DMS153 (cell line): ENCODE measurements at places on chromosomes 1 and 21.

DNA sequence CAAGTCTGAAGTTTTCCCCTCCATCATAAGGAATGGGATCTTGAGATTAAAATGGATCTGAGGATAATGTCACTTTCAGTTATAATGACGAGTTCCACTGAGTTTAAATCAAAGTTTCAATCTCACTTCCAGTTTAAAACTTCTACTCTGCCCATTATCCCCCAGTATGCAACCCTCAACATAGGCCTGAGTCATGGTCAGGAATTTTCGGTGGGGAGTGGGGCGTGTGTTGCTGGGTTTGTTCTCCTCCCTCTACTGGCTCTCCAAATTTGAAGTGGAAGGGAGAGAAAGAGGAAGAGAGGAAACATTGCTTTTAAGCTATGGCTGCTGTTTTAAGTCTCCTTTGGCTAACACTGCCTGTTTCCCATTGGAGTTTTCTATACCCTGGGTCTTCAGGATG lies 152.9 kb downstream of the TM2D1 start:
- no peak for DNase-seq

DNA sequence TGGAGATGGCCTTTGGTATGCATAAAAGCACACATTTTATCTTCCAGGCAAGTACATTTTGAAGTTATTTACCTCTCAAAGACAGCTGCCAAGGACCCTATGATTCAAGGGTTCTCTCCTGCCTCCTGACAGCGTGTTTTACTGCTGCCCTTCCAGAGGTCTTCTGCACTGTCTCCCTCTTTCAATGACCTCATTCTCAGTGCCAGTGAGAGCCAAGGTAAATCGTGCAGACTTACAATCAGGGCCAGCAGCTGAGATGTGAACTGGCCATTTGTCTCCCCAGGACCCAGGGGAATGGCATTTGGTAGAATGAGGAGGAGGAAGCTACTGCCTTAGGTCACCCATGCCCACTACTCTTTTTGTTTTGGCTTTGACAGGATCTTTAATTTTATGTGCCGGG lies 84.2 kb upstream of the FGGY start:
- no peak for DNase-seq

DNA sequence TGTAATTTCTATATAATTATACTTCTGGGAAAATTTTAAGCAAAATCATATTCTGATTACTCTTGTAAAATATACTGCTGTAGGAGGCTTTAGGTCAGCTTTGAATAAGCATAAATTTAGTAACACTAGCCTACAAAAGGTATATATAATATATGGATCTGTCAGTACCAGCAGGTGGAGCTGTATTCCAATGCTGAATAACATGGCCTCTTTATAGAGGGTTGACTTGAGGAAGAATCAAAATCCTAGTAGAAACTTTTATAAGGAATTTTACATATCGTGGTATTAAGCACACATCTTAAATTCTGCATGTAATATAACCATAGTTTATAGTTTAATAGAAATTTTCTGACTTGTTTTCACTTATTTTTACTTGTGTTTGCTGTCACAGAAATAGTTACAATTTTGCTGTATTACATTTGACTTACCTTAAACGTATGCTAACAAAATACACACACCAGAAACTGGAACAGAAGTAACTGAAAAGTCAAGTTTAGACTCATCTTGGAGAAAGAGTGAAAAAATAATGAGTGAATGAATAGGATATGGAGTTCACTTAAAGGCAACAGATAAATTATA lies 79.3 kb downstream of the HMCN1 start:
- DNase-seq: peak; percentile 27

- no peak for DNase-seq
These were observed 10.1 kb upstream of the RABGAP1L start for GRCh38 chr1:174149216-174149615.

- no peak for DNase-seq
These were observed 78.4 kb upstream of the RGS21 start for GRCh38 chr1:192238421-192238820.

DNA sequence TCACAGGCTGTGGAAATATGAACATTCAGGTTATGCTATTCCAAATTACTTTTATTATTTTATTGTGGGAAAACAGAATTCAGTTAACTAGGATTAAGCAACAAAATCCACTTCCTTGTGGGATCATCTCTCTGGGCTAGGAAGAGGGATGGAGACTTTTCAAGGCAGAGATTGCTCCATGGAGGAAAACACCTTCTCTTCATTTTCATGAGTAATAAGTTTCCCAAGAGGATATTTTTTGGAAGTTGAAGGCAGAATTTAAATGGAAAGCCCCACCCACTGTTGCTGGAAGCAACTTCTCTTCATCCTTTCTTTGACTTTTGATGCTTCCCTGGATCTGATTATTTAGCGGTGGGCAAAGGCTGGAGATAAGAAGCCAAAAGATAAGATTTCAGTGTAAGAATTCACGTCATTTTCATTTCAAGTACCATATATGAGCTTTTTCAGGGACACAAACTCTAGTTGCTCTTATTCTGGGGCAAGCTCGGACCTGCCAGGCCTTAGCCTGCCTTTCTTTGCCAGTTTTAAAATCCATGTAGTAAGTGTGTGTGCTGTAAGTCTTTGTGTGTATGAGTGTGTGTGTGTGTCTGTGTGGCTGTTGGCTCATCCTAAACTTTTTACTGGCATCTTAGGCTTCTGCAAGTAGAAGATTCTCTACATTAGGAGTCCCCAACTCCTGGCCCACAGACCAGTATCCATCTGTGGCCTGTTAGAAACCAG lies 11.7 kb upstream of the IL24 start:
- DNase-seq: no peak

DNA sequence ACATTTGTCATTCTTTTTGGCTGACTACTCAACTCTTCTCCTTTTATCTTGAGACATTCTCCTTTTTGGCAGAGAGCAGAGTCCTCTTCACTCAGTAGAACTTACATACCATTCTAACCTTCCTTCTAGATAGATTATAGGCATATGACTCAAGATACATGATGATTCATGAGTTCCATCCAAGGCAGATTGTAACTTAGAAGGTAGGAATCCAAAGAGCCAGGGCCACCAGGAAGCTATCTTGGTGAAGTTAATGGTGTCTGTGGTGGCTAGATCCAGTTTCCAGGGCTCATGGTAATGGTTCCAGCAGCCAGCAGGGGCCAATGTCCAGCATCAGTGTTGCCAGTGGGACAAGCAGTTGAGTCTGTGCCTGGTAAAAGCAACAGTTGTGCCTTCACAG lies 76.1 kb upstream of the KIAA0040 start:
- no peak for DNase-seq

- no peak for DNase-seq
These were observed 42.4 kb downstream of the AKNAD1 start for GRCh38 chr1:108814343-108815125.

GRCh38 chr1:159239551-159240220 lies 35.0 kb downstream of the ACKR1 start:
- no peak for DNase-seq

DNA sequence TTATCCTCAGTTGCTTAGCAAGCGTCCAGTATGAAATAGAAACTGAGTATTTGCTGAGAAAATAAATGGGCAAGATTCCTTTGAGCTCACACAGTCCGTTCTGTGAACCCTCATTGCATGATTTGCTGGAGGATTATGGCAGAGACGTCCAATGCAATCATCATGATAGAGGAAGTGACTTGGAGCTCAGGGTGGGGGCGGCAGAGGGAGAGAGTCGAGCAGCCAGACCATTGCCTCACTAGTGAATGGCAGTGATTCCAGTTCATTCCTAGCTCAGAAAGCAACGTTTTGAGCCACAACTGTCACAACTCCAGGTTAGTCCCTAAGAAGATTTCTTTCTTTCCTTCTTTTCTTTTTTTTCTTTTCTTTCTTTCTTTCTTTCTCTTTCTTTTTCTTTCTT lies 27.5 kb upstream of the COL9A2 start:
- no peak for DNase-seq

- no peak for DNase-seq
These were observed 29.0 kb downstream of the TRIM11 start for GRCh38 chr1:228377664-228378089.

DNA sequence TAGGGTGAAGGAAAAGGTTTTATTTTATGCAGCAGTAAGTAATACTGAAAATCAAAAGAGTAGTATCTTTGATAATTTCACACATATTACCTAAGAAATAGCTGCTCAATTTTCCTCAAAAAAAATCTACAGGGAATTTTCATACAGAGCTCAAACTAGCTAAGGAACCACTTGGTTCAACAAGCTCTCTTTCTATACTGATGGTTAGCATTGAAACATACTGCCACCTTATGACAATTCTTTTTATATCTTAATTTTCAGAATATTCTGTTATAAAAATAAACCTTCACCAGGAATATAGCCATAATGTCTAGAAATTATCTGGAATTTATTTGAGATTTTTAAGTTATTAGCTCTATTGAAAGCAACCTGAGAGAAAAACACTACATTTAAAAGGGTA lies 142.1 kb downstream of the DPYD start:
- no peak for DNase-seq

DNA sequence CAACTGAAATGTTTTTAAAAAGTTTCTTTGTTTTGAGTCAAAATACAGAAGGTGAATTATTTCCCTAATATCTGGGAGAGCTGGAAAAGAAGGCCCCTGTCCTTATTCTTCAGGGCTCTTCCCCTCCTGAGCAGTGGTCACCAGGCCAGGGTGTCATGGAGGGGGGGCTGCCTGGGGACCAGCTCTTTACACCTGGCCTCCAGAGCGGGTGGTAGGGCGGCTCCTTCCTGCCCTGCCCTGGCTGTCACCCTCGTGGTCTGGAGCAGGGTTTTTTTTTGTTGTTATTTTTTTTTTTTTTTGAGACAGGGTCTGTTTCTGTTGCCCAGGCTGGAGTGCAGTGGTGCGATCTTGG lies 6.6 kb downstream of the SKI start:
- DNase-seq: no peak

- no peak for DNase-seq
These were observed 32.5 kb downstream of the TRABD2B start for GRCh38 chr1:47964636-47965035.

DNA sequence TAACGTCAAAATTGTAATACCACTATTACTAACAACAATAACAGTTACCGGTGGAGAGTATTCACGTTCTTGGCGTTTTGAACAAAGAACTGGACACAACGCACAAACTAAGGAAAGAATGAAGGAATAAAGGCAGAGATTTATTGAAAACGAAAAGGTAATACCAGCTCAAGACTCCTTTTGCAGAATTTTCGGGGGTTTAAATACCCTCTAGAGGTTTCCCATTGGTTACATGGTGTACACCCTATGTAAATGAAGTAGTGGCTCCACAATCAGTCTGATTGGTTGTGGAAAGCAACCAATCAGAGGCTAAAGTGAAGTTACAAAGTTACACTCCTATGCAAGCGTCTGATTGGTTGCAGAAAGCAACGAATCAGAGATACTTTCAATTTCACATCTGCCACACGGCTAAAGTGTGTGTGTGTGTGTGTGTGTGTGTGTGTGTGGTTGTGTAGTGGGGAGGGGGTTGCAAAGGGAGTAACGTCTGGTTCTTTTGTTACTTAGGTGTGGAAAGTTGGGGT lies 1.1 kb upstream of the GTF2B start:
- DNase-seq: peak; percentile 97

DNA sequence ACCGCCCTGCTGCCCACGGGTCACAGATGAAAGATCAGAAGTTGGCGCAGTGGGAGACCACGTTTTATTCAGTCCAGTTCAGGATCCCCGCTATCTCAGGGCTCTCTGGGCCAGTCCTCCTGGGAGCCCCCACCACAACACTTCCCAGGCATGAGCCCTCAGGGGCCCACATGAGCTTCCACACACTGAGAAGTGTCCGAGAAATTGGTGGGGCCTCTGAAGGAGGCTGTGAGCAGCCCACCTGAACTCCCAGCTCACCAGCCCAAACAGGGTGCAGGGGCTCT lies 12.1 kb downstream of the TRIM46 start:
- no peak for DNase-seq

DNA sequence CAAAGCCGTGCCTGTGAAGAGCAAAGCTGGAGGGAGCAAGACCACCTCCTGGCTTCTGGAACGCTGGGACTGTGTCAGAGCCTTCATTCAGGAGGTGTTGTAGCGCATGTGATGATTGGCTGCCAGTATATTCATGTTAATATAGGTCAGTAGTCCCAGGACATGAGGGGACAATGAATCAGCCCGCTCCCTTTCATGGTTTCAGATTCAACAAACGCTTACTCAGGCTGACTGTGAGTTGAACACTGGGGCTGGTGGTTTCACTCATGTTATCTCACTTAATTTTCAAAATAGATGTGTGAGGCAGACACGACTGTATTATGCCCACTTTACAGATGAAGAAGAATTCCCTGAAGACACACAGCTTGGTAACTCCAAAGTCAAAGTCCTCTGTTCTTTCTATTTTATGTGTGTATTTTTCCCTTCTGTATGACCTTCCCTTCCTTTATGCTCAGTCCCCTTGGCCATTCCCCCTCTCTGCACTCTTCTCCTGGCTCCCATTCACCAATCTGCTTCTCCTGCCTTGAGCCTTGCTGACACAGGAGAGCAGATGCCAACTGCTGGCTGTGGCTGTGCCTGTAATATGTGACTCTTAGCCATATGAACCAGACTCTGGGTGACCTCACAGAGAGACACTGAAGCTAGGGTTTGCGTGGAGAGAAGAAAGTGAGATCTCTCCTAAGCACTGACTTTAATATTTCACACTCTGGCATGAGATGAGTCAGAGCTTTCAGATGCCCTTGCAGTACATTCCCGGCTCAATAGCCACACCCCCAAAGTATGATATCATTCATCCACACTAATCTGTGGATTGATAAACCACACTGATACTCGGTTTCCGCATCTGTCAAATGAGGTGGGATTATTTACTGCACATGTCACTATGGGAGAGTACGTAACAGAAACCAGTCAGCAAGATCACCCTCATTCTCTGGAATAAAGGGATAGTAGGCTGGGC lies 31.4 kb upstream of the KIRREL1 start:
- no peak for DNase-seq

DNA sequence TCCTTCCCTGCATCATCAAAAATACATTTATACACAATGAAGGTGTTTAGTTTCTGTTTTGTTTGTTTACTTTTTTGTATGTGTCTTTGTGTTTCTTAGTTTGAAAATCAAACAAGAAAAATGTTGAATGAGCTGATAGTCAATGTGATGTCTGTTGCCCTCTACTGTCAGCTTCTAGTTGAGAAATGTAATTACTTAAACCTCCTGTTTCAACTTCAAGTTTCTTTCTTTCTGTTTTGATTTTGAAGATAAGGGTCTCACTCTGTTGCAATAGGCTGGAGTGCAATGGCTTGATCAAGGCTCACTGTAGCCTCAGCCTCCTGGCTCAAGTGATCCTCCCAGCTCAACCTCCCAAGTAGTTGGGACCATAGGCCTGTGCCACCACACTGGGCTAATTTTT lies 37.5 kb downstream of the SPTA1 start:
- DNase-seq: no peak

- DNase-seq: no peak
These were observed 720 bp downstream of the SUSD4 start for GRCh38 chr1:223363057-223363855.

GRCh38 chr1:14519976-14520375 lies 78.5 kb upstream of the KAZN start:
- no peak for DNase-seq
